A172 (cell line): ENCODE measurements at places on chromosomes 12 and 14. TPM values are rescaled to one million over a fixed set of nuclear protein-coding genes. Genes with fewer than 3 reads are reported as not detected.

The KLRF1 gene
- total RNA-seq, result not detected in 2 replicates

- no peak for DNase-seq
Measured at GRCh38 chr12:87967871-87968270, 61.3 kb downstream of the C12orf50 start.

The ABCD2 gene
- not detected in 2 replicates for total RNA-seq

- DNase-seq, result no peak
Measured at GRCh38 chr12:47913081-47913480, 8.3 kb upstream of the VDR start.

DNA sequence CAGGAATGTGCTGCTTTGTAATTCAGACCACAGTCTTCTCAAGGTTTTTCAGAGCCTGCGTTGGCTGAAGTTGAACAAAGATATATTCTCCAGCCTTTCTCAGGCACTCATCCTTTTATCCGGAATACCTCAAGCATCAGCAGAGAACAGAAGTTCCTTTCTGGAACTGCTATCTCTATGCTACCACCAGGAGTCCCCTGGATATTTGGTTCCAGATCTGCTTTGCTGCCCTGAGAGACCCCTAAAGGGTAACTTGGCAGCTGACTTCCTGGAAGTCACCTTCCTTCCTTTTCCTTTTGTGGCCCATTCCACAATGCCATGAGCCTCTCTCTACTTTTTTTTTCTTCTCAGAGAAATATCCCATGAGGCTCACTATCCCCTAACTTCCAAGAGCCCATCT is 188.2 kb downstream of the PLCZ1 start:
- no peak for DNase-seq

DNA sequence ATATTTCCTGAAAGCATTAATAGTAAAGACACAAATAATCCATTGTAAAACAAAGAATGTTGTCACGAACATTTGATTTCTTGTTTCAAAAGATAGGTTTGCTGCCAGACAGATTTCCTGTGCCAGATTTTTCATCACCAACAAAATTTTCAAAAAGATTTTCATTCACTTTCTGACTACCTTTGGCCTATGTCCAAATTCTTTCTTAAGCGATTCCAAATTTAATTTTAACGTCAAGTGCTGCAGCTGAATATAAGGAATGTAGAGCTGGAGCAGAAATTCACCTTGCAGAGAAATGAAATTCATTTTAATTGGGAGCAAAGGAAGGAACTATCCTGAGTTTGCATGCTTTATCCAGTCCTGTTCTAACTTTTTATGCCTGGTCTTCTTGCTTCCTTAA is 277.4 kb downstream of the CCER1 start:
- DNase-seq, result no peak

The DICER1 gene
- total RNA-seq, result 22.8 and 65.8 TPM in 2 replicates

The PYGL gene
- 52.9 and 61.2 TPM in 2 replicates for total RNA-seq

- DNase-seq, result no peak
Measured at GRCh38 chr14:81455390-81455789, 55.3 kb upstream of the STON2 start.

GRCh38 chr12:88417531-88417930 is 162.7 kb downstream of the KITLG start:
- no peak for DNase-seq

DNA sequence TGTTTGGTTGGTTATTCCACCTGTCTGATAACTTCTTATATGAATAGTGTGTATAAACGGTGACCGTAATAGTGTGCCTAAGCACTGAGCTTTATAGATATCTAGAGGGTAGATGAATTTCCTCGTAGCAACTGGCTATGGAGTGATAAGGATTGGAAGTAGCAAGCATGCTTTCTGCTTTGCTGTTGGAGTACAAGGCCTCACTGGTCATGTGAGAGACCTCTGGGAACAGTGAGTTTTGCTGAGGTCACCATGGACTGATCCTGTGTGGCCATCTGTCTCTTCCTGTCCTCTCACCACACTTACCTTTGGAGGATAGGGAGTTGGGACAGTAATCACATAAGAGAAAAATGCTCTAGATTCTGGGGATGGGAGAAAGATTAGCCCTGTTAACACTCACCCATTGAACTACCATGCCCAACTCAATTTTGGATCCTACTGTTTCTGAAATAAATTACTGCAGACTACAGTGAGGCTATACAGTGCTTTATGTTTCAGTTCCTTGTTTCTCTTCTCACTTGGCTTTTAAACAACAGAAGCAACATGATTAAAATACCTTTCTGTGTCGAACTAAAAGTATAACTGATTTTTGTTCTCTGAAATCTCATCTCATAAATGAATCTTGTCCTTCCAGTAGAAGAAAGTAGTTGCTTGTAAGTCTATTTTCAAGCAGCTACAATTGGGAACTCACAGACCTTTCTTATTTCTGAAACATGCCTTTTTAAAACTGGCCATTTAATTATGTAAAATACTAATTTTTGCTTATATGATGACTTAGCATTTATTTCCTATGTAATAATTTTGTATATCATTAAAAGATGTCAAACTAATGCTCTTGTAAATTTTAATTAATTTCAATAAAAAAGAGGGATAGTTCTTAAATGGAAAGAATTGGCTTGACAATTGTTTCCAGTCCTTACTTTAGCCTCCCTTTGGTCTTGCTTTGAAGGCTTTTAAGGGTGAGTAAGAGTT is 8.3 kb downstream of the TMX1 start:
- DNase-seq, result no peak

The HCAR2 gene
- total RNA-seq, result not detected in 2 replicates

- no peak for DNase-seq
Measured at GRCh38 chr14:74407801-74408154, 18.2 kb downstream of the SYNDIG1L start.

DNA sequence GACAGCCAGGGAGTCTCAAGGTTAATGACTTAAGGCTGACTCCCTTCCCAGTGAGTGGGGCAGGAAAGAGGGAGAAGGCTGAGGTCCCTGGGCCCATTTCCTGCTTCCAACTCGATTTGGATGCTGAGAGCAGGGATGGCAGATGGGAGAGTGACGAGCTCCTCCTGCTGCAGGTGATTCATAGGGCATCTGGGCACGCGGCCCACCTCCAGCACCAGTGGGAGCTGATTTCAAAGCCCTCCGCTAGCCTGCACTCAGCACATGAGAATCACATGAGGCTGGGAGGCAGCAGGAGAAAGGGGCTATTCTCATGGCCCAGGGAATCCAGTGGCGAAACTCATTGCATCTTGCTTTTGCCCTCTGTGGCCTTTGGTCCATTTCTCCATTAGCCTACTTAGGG is 90.8 kb downstream of the SSPN start:
- peak; percentile 20 for DNase-seq

DNA sequence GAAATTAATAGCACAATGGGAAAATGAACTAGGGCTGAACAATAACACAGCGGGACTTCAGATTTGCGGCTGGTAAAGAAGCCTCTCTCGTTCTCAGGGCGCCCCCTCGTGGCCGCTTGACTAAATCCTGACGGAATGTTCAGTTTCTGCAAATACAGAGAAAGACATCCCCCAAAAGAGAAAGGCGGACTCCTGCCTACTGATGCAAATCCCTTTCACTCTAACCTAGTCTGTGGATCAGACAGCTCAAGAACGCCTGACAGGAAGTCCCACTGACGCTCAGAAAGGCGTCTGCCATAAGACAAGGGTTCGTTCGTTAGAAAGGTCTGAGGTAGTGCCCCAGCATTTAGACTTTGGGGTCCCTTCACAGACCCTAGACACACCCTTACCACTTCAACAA is 2.5 kb downstream of the NUAK1 start:
- DNase-seq, result peak; percentile 87

DNA sequence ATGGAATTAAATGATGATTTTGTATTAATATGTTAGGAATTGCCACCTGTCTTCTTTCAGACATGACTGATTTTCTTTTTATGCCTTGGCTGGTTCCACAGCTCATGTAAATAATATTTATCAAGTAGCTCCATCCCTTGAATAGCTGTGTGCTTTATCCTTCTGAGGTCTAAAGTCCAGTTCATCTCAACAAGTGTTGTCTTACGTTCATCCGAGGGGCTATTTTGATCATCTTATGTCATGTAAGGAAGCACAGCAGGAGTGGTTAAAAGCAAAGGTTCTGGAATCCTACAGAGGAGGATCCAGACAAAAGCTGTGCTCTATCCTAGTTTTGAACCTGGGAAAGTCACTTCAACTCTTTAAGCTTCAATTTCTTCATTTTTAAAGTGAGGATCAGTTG is 123.7 kb upstream of the ATP2B1 start:
- no peak for DNase-seq

GRCh38 chr14:79064214-79064613 is 894.0 kb downstream of the NRXN3 start:
- DNase-seq, result no peak

GRCh38 chr14:74685056-74685455 is 27.8 kb downstream of the AREL1 start:
- DNase-seq, result no peak
